ENCODE measurements at places on chromosomes 3 and 15.

- no peak for DNase-seq
Measured at GRCh38 chr15:89198196-89198595, 23.2 kb downstream of the RLBP1 start.

DNA sequence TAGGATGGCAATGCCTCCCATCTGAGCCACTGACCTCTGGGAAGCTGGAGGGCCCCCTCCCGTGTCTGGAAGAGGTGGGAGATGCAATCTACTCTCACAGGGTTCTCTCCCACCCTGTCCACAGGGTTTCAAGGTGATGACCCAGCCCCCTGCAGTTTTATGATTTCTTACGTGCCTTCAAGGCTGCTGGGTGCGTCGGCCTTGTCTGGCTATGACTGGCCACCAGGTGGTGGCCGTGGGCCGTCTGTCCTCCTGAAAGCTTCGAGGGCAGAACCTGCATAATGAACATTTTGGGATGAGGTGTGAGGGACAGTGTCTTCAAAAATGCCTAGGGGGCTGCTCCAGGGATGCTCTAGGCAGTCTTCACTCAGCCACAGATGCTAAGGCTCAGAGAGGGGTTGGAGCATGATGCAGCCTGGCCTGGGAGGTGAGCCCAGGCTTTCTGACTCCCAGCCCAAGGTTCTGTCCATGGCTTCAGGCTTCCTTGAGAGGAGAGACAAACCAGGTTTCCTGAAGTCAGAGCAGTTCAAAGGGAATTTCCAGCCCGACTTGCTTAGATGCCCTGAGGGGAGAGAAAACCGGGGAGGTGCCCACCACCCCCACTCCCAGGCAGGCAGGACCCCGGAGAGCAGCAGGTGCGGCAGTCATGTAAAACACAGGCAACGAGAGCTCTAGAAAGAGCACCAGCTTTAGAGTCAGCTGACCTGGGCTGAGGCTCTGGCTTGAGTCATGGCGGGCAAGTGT lies 18.7 kb downstream of the ISG20 start:
- no peak for DNase-seq

- no peak for DNase-seq
Measured at GRCh38 chr3:67635257-67635656, 19.2 kb downstream of the SUCLG2 start.

DNA sequence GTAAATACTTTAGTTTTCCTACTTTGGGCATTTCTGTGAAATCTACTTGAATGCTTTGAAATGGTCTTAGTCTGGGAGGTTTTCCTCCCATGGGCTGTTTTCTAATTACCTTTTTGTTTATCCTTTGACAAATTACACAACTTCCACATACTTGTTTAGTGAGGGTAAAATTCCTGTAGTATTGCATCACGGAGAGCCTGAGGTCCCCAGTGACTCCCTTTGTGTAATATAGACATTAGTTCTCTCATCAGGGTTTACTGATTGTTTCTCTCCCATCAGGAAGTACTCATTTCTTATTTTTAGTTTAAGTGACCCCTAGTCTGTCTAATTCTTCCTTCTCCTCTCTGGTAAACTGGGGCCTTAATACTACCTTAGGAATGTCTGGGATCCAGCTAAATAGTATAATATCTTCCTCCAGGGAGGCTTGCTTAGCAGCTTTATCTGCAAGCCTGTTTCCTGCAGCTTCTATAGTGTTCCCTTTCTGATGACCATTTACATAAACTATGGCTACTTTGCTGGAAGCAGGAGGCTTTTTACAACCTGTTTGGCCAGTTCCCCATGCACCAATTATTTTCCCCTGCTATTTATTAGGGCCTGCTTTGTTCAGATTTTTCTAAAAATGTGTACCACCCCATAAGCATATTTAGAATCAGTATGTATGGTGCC lies 87.2 kb upstream of the XCR1 start:
- no peak for DNase-seq

DNA sequence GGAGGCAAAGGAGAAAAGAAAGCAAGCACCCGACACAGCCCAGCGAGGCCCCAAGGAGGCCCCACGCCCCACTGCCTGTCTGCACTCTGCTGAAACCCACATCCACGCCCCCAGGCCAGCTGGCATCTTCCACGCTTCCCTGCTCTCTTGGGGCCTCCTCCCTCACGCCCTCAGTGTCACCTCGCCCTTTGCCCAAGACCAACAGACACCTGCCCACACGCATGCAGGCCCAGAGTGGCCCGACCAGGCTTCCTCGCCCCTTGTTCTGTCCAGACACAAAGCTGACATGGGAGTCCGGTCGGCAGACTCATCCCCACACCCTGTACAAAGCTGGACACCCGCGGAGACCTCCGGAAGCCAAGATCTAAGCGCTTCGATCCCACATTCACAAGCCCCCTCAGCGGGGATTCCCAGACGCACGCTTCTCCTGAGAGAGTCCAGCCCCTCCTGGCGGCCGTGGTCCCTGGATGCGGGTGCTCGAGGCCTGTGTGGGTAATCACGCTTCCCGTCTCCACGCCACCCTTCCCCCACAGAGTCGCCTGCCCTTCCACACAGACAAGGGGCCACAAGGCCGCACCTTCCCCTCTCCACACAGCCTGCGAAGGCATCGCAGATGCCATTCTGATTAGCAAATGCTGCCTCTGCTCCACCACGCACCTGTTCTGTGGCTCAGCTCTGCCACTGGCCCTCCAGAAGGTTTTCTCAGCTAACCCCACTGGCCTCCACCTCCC lies 176.6 kb downstream of the XXYLT1 start:
- DNase-seq = no peak

GRCh38 chr15:73328149-73328820 lies 40.5 kb downstream of the HCN4 start:
- DNase-seq = no peak

- no peak for DNase-seq
Measured at GRCh38 chr3:121992601-121993560, 29.2 kb downstream of the ILDR1 start.

DNA sequence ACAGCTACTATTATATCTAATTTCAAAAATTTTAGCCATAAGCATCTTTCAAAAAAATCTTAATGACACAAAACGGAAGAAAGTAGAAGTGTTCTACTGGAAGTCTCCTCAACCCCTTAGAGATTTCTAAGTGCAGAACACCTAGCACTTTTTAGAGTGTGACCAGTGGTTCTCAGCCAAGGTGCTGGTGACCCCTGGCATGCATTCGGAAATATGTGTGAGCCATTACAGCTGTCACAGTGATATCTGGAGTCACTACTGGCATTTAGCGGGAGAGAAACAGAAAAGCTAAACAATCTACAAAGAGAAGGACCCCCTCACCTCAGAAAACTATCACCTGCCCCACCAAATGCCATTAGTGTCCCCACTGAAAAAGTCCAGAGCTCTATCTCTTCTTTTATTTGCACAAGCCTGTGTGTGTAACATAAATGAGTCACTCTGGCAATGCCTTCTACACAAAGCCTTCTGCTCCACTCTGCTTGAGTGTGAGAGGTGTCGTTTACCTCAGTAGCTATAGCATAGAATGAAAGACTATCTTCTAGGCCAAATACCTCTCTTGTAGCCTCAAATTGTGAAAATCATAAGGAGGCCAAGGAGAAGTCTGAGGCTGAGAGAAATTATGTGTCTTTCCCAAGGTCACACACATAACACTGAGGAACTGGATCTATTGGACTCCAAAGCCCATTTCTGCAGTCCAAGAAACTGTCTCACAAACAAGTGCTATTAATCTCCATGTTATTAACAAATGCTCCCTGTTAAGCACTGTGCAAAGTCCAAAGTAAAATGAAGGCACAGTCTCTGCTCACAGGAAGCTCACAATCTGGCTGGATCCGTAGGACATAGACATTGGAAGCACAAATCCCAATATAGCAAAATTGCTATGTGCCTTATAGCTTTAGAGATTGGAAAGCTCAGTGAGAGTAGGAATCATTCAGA lies 28.5 kb upstream of the KCNMB2 start:
- no peak for DNase-seq

- no peak for DNase-seq
Measured at GRCh38 chr3:79406175-79406574, 361.6 kb downstream of the ROBO1 start.

DNA sequence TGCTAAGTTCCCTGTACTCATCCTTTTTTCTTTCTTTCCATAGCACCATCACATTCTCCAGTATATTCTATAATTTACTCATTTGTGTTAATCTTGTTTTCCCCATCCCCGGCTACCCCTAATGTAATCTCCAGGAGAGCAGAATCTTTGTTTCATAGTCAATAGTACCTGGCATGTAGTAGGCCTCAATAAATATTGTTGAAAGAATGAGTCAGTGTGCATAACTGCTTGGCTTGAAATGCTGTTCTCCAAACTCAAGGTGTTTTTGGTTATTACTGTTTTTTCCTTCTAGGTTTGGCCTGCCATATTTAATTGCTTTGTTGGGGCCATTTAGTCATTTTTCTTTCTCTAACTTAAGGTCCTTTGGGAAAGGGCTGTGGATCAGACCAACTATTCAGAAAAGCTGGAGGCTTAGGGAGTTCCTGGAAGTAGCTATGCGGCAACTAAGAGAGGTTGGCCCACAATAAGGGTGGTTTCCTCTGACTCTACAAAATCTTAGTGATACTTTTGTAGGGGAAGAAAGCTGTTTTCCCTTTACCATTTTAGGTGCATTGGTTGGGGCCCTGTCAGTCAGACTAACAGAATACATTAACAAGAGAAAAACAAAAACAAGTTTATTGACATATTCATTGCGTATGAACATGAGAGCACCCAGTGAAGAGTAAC lies 28.4 kb downstream of the KAT2B start:
- DNase-seq = no peak

GRCh38 chr15:69515508-69515907 lies 62.9 kb downstream of the RPLP1 start:
- DNase-seq = no peak

GRCh38 chr3:10337323-10338163 lies 16.6 kb upstream of the SEC13 start:
- no peak for DNase-seq

DNA sequence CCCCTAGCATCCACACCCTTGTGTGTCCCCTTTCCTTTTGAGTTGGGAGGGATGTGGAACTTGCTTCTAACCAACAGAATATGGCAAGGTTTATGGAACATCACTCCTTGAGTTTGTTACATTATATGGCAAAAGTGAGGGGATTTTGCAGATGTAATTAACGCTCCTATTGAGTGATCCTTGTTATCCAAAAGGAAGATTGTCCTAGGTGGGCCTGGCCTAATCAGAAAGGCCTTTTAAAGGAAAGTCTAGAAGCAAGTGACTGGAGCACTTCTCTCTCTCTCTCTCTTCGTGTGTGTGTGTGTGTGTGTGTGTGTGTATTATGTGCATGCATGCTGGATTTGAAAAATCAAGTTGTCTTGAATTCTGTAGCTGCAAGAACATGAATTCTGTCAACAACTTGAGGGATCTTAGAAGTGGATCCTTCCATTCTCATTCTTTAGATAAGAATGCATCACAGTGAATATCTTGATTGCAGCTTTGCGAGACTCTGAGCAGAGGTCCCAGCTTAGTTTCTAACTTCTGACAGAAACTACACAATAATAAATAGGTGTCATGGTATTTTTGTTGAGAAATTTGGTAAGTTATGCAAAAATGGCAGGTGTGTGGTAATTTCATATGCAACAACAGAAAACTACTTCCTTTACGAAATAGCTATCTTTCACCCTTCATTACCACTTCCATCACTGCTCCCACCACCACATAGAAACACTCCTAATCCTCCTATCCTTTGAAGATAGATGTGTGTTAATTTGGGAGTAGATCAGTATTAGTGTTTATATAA lies 360.9 kb upstream of the CBLB start:
- DNase-seq = no peak

DNA sequence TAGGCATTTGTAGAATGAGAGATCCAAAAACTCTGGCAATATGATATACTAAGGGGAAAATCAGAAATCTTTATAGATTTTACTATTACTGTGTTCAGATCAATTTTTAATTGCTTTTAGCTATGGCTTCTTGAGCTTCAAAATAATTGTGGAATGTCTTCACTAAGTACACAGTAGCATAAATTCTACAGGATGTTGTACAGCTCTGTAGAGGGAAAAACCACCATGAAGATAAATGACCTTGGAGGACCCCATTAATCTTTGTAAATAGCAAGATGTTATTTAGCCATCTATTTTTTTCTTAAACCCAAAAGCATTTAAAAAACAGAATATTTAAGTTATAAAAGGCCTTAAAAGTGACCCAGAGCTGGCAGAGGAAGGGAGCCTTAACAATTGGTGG lies 43.9 kb upstream of the FNDC3B start:
- DNase-seq = no peak
